ENCODE measurements at places on chromosomes 16 and 17. TPM values are rescaled to one million over a fixed set of nuclear protein-coding genes. Genes with fewer than 3 reads are reported as not detected.
A peak's percentile ranks its signal among the peaks of the same experiment; 100 is the strongest.

The CDRT4 gene
- total RNA-seq = 0.66 TPM

The PITPNM3 gene
- total RNA-seq = 0.56 TPM

DNA sequence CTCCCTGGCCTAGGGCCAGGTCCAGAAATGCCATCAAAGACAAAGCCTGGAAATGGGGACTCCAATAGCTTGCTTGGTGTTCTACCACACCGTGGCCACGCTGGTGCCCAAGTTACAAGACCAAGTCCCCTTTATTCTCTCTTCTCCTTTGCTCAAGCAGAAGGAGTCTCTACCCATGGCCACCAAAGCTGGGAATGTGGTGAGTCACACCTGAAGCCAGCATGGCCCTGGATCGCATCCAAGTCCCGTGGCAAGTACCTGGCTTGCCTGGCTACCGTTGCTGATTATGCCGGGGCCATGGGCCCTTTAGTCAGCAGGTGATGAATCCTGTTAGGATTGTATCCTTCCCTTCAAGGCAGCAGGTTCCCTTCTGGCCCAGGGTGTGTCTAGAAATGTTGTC, 260.0 kb downstream of the HAPSTR1 start:
- H3K27me3 ChIP-seq = no peaks in the 10 kb centered on the region
- no peak for DNase-seq
- H3K4me1 ChIP-seq = no peaks in the 10 kb centered on the region
- H3K36me3 ChIP-seq = no peaks in the 10 kb centered on the region
- no peak overlapping the region for H3K4me3 ChIP-seq

DNA sequence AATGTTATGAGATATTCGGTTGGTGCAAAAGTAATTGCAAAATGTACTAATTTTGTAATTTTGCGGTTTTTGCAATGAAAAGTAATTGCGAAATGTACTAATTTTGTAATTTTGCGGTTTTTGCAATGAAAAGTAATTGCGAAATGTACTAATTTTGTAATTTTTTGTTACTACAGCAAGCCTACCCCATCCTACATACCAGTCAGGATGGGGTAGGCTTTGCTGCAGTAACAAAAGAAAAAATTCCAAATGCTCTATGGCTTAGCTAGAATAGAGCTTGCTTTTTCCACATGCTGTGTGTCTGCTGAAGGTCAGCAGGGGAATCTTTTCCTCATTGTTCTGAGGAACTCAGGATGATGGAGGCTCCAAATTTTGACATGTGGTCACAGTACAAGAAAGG, 83.3 kb upstream of the GPRC5B start:
- no peak overlapping the region for H3K4me3 ChIP-seq
- no peaks in the 10 kb centered on the region for H3K4me1 ChIP-seq
- no peak for DNase-seq
- H3K27me3 ChIP-seq = no peaks in the 10 kb centered on the region
- no peak overlapping the region for H3K27ac ChIP-seq
- no peaks in the 10 kb centered on the region for H3K36me3 ChIP-seq

DNA sequence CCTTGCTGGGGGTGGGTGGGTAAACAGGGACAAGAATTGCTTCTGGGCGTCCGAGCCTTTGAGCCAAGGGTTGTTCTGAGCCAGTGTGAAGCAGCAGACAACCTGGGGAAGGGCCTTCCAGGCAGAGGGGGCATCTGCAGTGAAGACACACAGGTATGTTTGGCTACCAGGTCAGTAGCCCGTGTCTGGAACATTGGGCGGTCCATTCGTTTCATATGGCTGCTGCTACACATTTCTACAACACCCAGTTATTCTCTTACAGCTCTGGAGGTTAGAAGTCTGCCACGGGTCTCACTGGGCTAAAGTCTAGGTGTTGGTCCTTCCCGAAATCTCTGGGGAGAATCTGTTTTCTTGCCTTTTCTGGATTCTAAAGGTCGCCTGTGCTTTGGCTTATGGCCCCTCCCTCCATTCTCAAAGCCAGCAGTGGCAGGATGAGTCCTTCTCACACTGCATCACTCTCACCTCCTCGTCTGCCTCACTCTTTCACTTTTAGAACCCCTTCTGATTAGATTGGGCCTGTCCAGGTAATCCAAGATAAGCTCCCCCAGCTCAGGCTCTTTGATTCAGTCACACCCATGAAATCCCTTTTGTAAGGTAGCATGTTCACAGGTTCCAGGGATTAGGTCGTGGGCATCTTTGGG, 136.1 kb downstream of the CLEC16A start:
- no peak overlapping the region for H3K27ac ChIP-seq
- DNase-seq = no peak
- H3K4me3 ChIP-seq = no peak overlapping the region
- peaks cover 21% of the 10 kb centered on the region for H3K4me1 ChIP-seq
- H3K36me3 ChIP-seq = no peaks in the 10 kb centered on the region
- no peaks in the 10 kb centered on the region for H3K27me3 ChIP-seq

- no peaks in the 10 kb centered on the region for H3K36me3 ChIP-seq
- H3K27me3 ChIP-seq = no peaks in the 10 kb centered on the region
- H3K4me3 ChIP-seq = no peak overlapping the region
- no peaks in the 10 kb centered on the region for H3K4me1 ChIP-seq
Observed at GRCh38 chr16:63617990-63618763, 1503.7 kb downstream of the CDH11 start.

DNA sequence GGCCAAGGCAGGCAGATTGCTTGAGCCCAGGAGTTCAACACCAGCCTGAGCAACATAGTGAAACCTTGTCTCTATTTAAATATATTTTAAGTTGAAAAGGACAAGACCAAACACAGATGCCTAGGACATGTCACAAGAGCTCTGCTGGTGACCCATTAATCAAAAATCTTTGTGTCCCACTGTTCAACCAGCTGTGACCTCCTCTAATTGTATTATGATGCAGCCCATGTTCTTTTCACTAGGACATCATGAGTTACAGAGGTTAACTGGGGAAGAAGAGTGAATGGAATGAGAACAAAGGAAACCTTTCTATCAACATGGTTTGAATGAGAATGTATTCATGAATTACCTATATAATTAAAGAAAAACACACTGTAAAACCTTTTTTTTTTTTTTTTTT, 7.0 kb downstream of the EFTUD2 start:
- DNase-seq = no peak
- H3K4me1 ChIP-seq = peaks cover under 1% of the 10 kb centered on the region
- no peaks in the 10 kb centered on the region for H3K27me3 ChIP-seq
- peaks cover 31% of the 10 kb centered on the region for H3K36me3 ChIP-seq
- H3K4me3 ChIP-seq = no peak overlapping the region

DNA sequence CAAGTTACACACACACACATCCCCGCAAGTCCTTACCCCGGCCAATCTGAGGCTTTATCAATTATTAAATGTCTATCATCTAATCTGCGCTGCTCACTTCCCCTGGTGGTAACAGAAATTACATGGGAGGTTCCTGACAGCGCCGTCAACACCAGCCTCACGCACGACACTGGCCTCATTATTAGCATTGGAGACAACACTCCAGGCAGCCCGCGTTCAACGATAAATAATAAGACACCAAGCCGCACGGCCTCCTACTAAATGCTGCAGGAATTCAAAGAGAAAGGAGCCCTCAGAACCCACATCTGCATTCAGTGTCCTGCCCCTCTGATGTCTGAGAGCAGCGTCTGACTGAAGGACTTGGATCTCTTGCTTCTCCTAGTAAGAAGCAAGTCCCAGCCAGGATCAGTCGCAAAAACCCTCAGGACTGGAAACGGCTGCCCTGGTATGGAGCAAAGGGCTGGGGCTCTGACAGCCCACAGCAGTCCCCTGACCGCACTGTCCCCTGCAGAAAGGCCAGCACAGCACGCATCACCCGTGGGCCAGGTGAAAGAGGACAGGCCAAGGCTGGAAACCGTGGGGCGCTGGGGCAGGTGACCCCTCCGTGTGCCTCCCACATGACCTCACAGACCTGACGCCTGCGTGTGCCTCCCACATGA, 7.6 kb upstream of the RPH3AL start:
- no peak for DNase-seq
- no peaks in the 10 kb centered on the region for H3K27me3 ChIP-seq
- no peaks in the 10 kb centered on the region for H3K4me1 ChIP-seq

GRCh38 chr16:49352892-49353291, 20.7 kb upstream of the C16orf78 start:
- no peaks in the 10 kb centered on the region for H3K4me1 ChIP-seq
- H3K27me3 ChIP-seq = peaks cover 21% of the 10 kb centered on the region
- H3K36me3 ChIP-seq = no peaks in the 10 kb centered on the region
- no peak overlapping the region for H3K4me3 ChIP-seq
- H3K27ac ChIP-seq = no peak overlapping the region
- no peak for DNase-seq

DNA sequence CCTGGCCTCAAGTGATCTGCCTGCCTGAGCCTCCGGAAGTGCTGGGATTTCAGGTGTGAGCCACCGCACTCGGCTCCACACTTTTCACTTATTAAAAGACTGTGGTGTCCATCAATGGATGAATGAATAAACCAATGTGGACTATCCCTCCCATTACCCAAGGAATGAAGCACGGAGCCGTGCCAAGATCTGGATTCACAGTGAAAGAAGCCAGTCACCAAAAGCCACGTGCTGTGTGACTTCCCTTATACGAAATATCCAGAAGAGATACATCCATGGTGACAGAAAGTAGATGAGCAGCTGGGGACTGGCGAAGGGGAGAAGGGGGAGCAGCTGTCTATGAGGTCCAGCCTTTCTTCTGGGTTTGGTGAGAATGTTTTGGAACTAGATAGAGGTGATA, 48.2 kb upstream of the STH start:
- DNase-seq = no peak
- H3K36me3 ChIP-seq = no peaks in the 10 kb centered on the region
- H3K4me1 ChIP-seq = peaks cover 29% of the 10 kb centered on the region
- H3K27ac ChIP-seq = no peak overlapping the region
- H3K4me3 ChIP-seq = no peak overlapping the region
- no peaks in the 10 kb centered on the region for H3K27me3 ChIP-seq

DNA sequence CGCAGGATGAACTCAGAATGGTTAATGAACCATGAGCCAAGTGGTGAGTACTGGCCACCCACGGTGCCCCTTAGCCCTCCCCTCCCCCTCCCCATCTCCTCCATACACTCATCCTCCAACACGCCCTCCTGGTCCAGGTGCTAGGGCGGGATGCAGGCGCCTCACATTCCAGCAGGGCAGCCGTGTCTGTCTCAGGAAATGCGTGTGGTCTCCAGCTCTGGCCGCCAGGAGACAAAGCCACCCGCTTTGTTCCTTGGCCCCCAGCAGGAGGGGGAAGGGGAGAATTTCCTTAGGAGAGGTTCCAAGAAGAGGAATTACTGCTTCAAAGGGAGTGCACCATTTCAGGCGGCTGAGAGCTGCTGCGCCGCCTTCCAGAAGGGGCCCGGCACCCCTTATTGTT, 29.7 kb upstream of the RMI2 start:
- no peaks in the 10 kb centered on the region for H3K27me3 ChIP-seq
- H3K27ac ChIP-seq = no peak overlapping the region
- H3K4me1 ChIP-seq = no peaks in the 10 kb centered on the region
- DNase-seq = no peak

DNA sequence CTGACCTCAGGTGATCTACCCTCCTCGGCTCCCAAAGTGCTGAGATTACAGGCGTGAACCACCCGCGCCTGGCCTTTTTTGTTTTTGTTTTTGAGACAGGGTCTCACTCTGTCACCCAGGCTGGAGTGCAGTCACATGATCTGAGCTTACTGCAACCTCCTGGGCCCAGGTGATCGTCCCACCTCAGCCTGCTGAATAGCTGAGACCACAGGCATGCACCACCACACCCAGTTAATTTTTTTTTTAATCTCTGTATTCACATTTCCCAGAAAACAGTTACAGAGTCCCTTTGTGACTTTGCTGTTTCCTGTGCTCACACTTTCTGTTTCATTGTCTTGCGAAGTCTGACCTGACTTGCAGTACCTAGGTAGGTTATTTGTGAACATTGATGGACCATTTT, 2.7 kb downstream of the CLUAP1 start:
- DNase-seq = no peak
- no peak overlapping the region for H3K4me3 ChIP-seq
- peaks cover 15% of the 10 kb centered on the region for H3K4me1 ChIP-seq
- no peaks in the 10 kb centered on the region for H3K27me3 ChIP-seq
- H3K36me3 ChIP-seq = peaks cover 20% of the 10 kb centered on the region

DNA sequence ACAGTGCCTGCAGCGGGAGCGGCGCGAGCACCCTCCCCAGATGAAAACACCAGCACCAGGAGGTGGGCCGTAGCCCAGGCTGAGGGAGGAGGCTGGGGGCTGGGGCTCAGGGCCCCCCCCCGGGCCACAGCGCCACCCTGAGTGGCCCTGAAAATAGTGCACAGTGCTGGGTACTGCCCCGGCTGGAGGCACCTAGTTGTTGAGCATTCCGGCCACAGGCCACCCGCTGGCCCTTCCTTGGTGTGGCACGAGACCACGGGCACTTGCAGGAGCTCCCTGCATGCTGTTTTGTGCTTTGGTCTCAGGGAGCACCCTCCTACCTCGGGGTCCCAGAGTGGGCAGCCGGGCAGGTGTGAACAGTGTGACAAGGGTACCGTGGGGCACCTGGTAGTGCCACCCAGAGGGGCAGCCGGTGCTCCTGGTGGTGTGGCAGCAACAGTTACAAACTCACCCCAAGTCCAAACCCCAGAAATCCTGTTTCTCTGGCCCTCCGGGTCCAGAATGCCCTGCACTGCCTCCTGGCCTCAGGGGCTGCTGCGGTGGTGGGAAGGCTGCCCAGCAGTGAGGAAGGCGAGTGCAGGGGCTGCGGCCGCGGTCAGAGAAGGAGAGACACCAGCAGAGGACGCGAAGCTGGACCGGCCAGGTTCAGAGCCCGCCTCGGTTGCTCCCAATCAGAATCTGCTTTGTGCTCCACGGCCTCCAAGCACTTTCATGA, 11.9 kb downstream of the FSCN2 start:
- peaks cover 14% of the 10 kb centered on the region for H3K4me1 ChIP-seq
- DNase-seq = no peak
- no peak overlapping the region for H3K4me3 ChIP-seq
- H3K36me3 ChIP-seq = no peaks in the 10 kb centered on the region
- no peak overlapping the region for H3K27ac ChIP-seq

- H3K36me3 ChIP-seq = no peaks in the 10 kb centered on the region
- H3K4me1 ChIP-seq = no peaks in the 10 kb centered on the region
- no peak for DNase-seq
- H3K27me3 ChIP-seq = peaks cover 5% of the 10 kb centered on the region
- H3K4me3 ChIP-seq = no peak overlapping the region
Observed at GRCh38 chr16:57689762-57690558, 4.6 kb upstream of the DRC7 start.

DNA sequence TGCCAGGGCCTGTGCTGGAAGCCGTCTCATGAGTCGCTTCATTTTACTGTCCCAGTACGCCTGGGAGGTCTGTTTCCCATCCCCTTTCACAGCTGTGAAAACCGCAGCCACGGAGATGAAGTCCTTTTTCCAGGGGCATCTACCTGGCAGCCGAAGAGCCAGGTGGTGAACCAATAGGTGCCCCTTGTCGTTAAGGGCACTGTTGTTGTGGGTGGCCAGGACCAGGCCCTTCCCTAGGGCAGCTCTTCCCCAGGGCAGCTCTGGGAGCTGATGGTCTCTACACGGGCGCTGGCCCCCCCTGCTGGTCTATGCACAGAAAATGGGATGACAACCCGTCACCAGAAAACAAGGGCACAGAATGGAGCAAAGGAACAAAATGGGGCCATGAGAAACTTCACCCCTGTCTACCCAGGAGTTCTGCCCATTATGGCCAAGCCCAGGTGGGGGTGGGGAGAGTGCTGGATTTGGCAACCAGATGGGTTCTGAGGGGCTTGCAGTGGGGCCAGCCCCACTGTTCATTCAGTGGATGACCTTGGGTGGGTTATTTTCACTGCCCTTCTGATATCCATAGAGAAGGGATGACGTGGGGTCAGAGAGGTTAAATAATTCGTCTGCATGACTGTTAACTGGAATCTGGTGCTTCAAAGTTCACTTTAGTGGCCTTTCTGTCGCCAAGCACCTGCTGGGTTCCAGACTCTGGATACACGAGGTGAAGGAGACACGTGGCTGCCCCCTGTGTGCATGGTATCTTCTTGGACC, 11.5 kb downstream of the RMI2 start:
- H3K4me3 ChIP-seq = no peak overlapping the region
- H3K27me3 ChIP-seq = no peaks in the 10 kb centered on the region
- DNase-seq = peak; percentile 44

Data from gastrocnemius medialis (tissue), 4 donors.